ENCODE measurements at places on chromosomes 7 and 10.

DNA sequence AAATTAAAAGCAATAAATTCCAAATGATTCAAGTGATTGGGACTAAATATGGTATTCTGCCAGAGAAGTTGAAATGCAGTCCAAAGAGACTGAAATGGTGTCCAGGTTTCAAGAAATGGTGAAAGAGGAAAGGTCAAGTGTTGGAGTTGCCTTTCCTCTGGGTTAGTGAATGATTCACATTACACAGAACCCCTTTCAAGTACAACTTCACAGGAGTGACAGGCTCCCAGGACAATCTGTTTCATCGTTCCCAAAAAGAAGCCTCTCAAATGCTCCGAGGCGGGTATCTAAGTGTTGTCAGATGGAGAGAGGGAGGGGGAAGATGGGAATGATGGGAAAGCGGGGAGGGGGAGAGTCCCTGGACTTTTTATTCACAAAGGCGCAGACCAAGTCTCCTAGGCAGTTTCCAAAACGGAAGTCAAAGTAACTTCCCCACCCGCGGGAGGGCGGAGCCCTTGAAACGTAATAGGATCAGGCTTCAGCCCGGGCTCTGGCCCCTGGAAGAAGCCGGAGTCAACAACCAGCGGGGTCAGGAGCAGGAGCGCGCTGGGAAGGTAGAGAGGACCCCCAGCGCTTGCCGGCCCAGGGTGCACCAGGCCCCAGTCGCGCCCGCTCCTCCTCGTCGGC is 754 bp downstream of the SLC25A13 start:
- DNase-seq: peak; percentile 47

- DNase-seq: no peak
Measured at GRCh38 chr7:78601728-78602127, 803.2 kb downstream of the PHTF2 start.

GRCh38 chr7:124168616-124169015 is 135.7 kb upstream of the TMEM229A start:
- DNase-seq: no peak

DNA sequence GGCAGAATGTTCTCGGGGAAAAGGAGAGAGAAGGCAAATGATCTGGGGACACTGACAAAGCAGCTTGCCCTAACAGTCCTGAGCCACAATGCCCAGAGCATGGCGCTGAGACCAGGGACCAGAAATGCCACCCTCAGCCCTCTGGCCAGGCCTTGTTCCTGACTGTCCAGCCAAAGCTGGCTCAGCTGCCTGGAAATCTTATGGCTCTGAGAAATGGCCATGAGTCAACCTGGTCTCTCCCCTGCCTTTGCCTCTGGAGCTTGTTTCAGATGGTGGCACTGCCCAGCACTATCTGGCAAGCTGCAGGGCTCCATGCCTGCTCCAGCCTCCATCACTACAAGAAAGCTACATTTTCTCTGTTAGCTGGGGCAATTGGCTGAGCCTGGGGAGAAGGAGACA is 90.5 kb upstream of the PLXNA4 start:
- DNase-seq: no peak

DNA sequence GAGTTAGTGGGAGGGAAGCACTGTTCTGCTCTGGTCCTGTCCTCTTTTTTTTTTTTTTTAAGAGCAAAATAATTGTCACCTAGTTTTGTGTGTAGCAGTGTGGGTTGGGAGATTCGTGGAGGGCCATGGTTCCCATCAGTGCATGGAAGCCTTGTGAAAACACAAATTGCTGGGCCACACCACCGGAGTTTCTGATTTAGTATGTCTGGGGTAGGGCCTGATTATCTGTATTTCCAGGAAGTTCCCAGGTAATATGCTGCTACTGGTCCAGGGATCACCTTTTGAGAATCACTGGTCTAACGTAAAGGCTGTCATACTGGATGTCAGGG is 191.3 kb downstream of the GATA3 start:
- no peak for DNase-seq

GRCh38 chr10:104331208-104331838 is 6.9 kb downstream of the ITPRIP start:
- DNase-seq: no peak

DNA sequence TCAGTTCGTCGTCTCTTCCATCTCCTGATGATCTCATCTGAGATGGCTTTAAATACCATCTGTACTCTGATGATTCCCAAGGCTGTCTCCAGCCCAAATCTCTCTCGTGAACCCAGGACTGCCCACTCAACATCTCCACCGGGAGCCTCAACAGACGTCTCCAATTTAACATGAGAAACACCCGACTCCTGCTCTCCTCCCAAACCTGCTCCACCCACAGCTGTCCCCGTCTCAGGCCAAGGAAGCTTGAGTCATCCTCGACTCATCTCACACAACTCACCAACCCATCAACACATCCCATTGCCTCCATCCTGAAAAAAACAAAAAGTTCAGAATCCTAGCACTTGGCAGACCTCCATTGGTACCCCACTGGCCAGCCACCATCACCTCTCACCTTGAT is 29.7 kb upstream of the CALN1 start:
- DNase-seq: no peak

DNA sequence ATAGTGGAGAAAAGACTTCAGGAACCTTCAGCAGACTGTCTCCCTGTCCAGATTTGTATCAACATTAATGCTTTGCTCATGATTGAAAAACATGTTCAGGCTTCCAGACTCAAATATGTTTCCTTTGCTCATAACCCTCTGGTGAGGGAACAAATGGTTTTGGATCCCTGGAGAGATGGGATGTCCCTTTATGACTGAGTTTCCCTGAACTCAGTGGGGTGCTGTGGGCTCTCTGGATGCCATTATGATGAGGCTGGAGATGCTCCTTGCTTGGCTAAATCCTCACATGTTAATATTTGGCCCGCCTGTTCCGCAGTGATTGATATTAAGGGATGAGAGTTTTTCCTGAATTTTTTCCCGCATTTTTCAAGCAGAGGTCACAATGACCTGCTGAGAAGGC is 749.4 kb downstream of the SUGCT start:
- no peak for DNase-seq

Data from stimulated activated CD4-positive, alpha-beta T cell treated with anti-CD3 and anti-CD28 coated beads, Interleukin-12 subunit alpha, Interleukin-12 subunit beta, amount 100 ng/mL, for 48 hours (primary cell).